ENCODE measurements at places on chromosomes 6 and 20. TPM values are rescaled to one million over a fixed set of nuclear protein-coding genes. Genes with fewer than 3 reads are reported as not detected.
A peak's percentile ranks its signal among the peaks of the same experiment; 100 is the strongest.

DNA sequence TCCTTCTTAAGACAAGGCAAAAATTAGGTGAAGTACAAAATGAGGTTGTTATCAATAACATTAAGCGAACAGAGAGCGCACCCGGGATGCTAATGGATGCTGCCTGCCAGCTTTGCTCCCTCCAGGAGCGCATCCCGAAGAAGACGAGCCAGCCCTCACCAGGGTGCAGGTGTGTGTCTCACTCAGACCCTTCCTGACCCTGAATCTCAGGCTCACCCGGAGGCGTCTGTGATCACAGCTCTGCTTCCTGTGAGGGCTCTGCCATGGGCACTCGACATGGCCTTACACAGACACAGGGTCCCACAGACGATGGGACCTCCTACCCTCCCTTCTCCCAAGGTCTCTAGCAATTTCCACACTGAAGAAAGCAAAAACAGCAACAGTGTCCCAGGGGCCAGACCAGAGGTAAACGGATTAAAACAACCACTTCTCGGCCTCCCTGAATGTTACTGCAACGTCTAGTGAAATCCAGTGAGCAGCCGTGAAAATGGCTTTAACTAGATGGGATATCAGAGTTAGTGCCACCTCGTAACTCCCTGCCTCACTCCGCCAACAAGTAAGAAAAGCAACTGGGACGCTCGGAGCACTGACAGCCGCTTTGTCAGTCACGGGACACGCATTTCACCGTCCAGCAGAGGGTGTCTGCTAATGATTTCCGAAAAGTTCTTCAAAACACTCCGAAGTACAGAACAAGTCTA is 11.7 kb downstream of the ZBTB46 start:
- peak; percentile 55 for DNase-seq

GRCh38 chr20:23115822-23116221 is 29.7 kb upstream of the CD93 start:
- no peak for DNase-seq

- no peak for DNase-seq
Observed at GRCh38 chr20:32327087-32327681, 30.9 kb upstream of the ASXL1 start.

DNA sequence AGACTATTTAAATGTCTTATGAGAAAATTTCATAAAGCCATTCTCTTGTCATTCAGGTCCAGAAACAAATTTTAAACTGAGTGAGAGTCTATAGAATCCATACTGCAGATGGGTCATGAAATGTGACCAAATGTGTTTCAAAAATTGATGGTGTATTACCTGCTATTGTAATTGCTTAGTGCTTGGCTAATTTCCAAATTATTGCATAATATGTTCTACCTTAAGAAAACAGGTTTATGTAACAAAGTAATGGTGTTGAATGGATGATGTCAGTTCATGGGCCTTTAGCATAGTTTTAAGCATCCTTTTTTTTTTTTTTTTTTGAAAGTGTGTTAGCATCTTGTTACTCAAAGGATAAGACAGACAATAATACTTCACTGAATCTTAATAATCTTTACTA is 5.0 kb downstream of the MARCKS start:
- no peak for DNase-seq

DNA sequence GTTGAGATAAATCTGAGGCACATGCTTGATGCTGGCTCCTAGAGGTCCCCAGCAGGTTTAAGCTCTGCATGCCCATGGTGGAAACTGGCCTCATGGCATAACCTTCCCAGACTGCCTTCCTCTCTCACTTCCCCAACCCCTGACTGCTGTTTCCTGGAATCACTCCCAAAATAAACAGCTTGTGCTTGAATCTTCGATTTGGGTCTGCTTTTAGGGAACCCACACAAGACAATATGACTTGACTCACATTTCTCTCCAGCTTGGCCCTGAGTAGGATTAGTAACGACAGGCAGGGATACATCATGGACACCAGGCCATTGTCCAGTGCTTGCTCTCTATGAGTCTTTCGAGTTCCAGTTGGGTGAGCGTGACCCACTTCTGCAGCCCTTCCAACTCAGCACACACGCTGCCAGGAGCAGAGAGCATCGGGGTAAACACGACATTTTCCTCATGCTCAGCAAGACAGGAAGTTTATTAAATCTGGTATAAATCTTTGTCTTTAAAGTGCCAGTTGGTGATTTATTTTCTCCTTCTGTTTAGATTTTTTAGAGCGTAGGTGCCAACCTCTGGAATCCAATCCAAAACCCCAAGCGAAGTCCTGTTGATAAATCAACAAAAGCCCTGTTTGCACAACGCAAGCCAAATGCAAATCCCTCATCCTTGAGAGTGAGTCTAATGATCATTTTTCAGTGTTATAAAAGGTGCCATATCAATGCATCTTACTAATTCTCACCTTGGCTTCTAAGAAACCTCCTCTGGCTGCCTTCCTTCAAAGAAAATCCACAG is 135.0 kb downstream of the FOXA2 start:
- DNase-seq, result no peak

DNA sequence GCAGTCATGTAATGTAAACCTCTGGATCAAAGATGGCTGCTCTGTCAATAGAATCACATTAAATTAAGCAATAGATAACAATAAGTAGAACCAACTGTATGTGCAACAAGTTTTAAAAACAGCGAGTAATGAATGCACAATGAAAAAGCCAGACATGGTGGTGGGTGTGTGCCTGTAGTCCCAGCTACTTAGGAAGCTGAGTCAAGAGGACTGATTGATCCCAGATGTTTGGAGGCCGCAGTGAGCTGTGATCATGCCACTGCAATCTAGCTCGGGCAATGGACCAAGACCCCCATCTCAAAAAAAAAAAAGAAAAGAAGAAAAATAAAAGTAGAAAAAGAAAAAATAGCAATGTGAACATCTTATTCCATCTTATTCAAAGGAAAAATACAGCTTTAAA is 558.7 kb upstream of the MMS22L start:
- DNase-seq, result no peak

DNA sequence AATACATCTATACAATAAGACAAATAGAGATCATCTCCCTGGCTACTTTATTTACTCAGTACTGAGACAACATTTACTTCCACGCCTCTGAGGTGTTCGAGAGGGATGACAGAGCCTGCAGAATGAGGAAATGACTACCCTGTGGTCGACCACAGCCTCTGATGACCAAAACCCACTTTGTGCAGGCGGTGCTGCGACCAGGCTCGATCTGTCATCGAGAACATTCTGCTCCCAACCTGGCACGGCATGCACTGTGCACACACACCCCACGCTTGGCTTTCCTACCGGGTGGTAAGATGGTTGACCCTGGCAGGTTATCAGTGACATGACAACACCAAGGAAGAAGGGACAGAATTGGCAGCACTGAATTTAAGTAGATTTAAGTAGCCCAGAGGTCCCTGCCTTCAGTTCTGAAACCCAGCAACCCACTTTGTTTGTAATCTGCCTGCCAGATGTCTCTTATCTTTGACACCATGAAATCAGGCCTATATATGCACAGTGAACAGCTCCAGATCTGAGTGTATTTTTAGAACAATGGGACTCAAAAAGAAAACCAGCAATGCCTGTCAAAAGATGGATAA is 42.6 kb downstream of the TTI1 start:
- DNase-seq, result peak; percentile 56

Gene PACSIN1
- 3.1 TPM for total RNA-seq

Gene ARFGEF3
- total RNA-seq, result 2.8 TPM
